MG63 (cell line): ENCODE measurements at places on chromosomes 11 and 22. TPM values are rescaled to one million over a fixed set of nuclear protein-coding genes. Genes with fewer than 3 reads are reported as not detected.

DNA sequence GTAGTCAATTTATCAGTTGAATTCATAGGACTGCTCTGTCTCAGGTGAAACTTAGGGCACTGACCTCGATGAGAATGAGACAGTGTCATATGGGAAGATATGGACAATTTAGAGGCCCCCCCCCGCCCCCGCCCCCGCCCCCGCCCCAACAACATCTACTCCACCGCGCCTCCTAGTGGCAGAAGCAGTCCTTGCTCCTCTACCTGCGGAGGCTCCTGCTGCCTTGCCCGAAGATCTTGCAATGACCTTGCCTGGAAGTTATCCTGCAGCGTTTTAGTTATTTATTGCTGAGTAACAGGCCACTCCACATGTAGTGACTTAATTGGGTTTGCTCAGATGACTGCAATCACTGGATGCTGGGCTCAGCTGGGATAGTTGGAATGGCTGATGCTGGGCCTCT, 15.2 kb downstream of the SERPINH1 start:
- DNase-seq: peak; percentile 45

GRCh38 chr22:37560608-37561211, 430 bp downstream of the CDC42EP1 start:
- DNase-seq: peak; percentile 80

The KMT2A gene
- total RNA-seq: 6.5 and 11.9 TPM in 2 replicates

The PATE2 gene
- 0.07 TPM in 1 of 2 replicates, not detected in the other for total RNA-seq

- no peak for DNase-seq
Observed at GRCh38 chr11:76806608-76807205, 23.6 kb downstream of the TSKU start.

GRCh38 chr22:46128606-46129005, 21.7 kb upstream of the PPARA start:
- no peak for DNase-seq

GRCh38 chr22:49614966-49615965, 212.4 kb downstream of the BRD1 start:
- no peak for DNase-seq

GRCh38 chr22:27668828-27669797, 132.4 kb downstream of the MN1 start:
- DNase-seq: peak; percentile 89

DNA sequence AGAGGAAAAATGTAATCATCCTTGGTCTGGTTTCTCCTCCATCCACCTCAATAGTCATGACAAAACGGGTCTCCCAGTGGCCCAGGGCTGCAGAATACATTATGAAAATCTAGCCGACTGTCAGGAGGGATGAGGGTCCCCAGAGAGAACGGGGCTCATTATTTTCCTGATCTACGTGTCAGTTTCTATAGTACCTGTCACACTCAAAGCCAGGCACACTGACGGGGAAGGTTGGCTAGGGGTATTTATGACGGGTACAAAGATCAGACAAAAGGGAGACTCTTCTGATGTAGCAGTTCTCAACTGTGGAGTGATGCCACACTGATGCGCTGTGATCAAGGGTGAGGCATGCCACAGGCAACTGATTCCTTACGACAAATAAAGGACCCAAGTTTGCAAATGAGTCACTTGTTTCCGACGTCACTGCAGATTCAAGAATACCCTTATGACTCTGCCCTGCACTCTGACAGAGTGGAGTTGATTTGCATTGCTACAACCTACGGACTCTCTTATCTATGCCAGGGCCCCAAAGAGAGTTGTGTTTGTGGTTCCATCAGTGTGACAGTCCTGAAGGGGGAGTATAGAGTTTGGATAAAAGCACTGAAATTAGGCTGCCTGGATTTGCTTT, 188.2 kb upstream of the TBCEL start:
- DNase-seq: no peak

DNA sequence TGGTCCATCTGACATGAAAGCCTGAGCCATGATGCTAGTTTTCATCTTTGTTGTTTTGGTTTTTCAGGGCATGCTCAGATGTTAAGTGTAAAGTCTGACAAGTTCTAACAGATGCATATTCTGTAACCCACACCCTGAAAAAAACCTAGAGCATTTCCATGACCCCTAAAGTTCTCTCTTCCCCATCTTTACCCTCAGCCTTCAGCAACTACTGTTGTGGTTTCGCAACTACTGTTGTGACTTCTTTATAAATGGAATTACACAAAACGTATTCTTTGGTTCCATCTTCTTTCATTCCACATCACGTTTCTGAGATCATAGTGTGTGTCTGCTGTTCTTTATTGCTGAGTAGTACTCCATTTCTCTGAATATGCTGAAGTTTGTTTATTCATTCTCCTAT, 65.1 kb upstream of the LDLRAD3 start:
- DNase-seq: no peak
